Retinal pigment epithelial cell (primary cell): ENCODE measurements at places on chromosomes 1 and 21.

- DNase-seq, result no peak
Observed at GRCh38 chr1:111218701-111219556, 8.6 kb upstream of the CHI3L2 start.

- DNase-seq, result no peak
Observed at GRCh38 chr1:27428316-27429028, 36.0 kb downstream of the GPR3 start.

DNA sequence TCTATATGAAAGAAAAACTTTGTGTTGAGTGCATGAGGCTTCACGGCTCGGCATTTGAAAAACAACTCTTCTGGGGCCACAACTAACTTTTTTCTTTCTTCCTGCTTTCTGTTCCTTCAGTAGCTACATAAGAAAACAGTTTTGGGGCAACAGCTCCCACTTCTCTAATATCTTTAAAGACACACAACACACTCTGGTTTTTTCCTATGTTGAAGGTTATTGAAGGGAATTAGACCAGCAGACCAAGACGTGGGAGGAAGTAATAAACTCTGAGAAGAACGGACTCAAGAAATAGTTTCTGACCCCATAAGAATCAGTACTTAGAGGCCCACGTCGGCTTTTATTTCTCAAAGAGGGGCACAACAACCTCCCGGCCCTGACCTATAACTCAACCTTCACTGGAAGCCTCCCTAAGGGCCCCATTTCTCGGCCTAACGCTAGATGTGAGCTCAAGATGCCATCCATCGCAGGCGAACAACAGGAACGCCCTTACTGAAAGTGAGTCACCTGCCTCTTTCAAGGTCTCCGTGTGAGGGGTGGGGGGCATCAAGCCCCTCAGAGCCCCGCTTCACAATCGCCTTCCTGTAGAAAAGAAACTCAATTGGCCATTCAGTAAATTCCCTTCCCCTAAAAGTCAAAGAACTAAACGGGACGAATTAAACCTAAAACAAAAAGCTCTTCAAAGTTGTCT, 844 bp downstream of the ZMYM6 start:
- no peak for DNase-seq

DNA sequence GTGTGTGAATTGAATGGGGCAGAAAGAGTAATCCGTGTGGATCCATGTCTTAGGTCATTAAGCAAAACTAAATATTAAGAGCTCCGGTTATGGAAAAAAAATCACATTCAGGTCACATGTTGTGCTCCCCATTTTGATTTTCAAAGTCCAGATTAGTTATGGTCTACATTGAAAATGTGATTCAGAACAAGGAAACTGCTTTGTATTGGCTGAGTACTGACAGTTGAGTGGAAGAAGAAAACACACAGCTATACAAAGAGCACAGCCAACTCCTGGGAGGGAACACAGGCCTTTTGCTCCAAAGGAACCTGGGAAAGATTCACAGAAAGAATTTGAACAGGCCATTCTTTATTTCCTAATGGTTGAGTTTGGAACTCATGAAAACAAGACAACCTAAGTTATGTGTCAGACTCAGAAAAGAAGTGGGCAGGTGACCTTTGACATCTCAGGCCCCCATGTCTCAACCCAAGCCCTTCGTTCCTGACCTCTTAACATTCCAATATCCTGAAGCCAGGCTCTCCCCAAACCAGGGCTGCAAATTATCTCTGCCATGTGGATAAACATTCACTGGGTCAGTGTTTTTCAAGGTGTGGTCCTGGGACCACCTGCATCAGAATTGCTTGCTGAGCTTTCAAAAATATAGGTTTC, 159.3 kb upstream of the LMO4 start:
- no peak for DNase-seq

DNA sequence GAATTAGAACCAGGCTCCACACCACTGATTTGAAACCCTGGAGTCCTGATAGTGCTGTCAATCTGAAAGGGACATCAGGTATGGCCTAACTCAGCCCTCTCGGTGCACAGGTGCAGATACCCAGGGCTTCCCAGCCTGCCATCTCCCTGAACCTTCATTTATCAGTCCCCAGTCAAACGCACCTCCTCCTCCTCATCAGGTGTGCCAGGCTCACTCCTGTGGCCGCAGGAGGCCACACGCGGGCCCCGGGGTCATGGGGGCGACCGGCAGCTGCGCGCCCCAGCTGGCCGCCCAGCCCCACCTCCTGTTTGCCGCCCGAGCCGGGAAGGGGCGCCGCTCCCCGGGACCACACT, 572 bp downstream of the FUCA1 start:
- no peak for DNase-seq

- no peak for DNase-seq
Observed at GRCh38 chr1:41895552-41895951, 23.2 kb downstream of the HIVEP3 start.

DNA sequence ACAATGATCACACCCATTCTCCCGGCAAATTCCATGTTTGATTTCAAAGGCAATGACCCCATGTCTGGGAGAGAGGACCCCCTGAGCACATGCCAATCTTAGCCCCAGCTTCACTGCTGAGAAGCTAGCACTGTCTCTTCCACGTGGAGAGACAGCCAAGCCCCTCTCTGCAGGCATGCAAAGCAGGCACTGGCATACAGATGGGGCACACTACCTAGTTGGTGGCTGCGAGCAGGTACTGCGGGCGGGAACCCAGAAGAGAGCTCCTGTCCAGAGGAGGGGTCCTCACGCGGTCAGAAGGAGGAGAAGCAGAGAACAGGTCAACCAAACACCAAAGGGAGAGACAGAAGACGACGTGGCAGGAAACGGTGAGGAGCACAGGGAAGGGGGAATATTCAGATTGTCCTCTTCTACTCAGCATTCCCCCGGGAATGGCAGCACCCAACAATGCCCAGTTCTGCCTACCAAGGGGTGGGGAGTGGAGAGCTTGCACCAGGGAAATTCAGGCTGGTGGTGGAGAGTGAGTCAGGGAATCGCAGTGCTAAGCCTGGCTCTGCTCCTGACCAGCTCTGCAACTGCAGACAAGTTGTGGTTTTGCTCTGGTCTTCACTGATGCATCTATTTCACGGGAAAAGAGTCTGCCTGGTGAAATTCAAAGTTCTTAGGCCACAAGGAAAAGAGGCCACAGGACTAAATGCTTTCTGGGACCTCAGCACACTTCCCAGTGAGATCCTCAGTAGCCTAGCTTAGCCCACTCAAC, 48.1 kb upstream of the GOLT1A start:
- DNase-seq, result no peak

GRCh38 chr1:247054992-247055415, 23.6 kb downstream of the ZNF670 start:
- no peak for DNase-seq

GRCh38 chr1:78373676-78374075, 117.1 kb upstream of the PTGFR start:
- DNase-seq, result peak; percentile 43

- no peak for DNase-seq
Observed at GRCh38 chr21:16509476-16509875, 779.7 kb downstream of the USP25 start.

GRCh38 chr1:222786121-222786520, 28.7 kb upstream of the DISP1 start:
- no peak for DNase-seq

- no peak for DNase-seq
Observed at GRCh38 chr1:239617731-239618130, 231.4 kb downstream of the CHRM3 start.

- DNase-seq, result no peak
Observed at GRCh38 chr21:42468491-42469131, 27.4 kb downstream of the RSPH1 start.

- no peak for DNase-seq
Observed at GRCh38 chr1:109649491-109649914, 6.4 kb upstream of the GSTM4 start.

DNA sequence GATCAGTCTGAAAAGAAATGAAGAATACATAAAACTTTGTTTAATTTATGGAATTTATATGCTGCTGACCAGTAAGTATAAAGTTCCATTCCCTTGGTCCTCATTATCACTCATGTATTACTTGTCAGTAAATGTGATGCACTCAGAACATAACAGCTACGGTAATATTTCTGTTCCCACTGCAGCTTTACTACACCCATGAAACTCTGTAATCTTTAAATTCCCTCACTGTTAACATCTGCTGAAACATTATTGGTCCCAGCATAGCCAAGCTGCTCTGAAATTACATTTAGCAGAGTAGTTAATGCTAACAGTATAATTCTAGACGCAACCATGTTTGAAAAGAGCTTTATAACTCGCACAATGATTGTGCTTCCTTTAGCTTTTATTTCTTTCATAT, 238.4 kb downstream of the GPATCH2 start:
- no peak for DNase-seq

GRCh38 chr1:8011923-8012858, 13.9 kb downstream of the ERRFI1 start:
- DNase-seq, result no peak

- no peak for DNase-seq
Observed at GRCh38 chr1:39404876-39405275, 86.6 kb upstream of the BMP8A start.

GRCh38 chr1:19858893-19859292, 23.3 kb upstream of the OTUD3 start:
- DNase-seq, result no peak

- no peak for DNase-seq
Observed at GRCh38 chr1:22290157-22290556, 147.3 kb upstream of the WNT4 start.

DNA sequence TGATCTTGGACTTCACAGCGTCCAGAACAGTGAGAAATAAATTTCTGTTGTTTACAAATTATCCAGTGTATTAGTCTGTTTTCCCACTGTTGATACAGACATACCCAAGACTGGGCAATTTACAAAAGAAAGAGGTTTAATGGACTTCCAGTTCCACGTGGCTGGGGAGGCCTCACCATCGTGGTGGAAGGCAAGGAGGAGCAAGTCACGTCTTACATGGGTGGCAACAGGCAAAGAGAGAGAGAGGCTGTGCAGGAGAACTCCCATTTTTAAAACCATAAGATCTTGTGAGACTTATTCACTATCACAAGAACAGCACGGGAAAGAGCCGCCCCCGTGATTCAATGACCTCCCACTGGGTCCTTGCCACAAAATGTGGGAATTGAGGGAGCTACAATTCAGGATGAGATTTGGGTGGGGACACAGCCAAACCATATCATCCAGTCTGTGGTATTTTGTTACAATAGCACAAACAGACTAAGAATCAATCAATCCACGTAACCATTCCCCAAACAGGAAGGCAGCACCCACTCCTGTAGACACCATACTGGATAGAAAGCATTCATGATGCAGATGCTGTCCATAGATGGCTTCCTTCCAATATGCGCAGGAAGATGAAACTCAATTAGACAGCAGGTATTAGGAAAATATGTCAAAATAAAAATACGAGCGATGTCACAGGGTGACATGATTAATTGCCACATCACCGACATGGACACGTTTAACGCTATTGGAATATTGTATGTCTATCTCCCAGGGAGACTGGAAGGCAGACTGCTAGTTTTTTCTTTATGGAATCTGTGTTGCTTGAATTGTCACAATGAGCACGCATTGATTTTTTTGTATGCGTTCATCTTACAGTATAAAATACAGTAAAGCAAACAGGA, 22.8 kb downstream of the ECE1 start:
- DNase-seq, result no peak

GRCh38 chr1:172608098-172608601, 50.8 kb upstream of the FASLG start:
- no peak for DNase-seq

DNA sequence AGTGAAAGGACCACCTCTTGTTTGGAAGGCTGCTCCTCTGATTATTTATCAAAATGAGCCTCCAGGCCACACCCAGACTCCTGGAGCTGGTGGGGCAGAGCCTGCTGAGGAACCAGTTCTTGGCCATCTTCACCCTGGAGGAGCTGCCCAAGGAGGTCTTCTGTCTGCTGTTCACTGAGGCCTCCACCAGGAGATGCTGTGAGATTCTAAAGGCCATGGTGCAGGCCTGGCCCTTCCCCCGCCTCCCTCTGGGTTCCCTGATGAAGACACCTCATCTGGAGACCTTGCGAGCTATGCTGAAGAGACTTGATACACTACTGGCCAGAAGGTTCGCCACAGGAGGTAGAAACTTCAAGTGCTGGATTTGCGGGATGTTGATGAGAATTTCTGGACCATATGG, 61.7 kb upstream of the GJA8 start:
- DNase-seq, result no peak

GRCh38 chr1:76330991-76331603, 256.6 kb downstream of the ST6GALNAC3 start:
- no peak for DNase-seq

DNA sequence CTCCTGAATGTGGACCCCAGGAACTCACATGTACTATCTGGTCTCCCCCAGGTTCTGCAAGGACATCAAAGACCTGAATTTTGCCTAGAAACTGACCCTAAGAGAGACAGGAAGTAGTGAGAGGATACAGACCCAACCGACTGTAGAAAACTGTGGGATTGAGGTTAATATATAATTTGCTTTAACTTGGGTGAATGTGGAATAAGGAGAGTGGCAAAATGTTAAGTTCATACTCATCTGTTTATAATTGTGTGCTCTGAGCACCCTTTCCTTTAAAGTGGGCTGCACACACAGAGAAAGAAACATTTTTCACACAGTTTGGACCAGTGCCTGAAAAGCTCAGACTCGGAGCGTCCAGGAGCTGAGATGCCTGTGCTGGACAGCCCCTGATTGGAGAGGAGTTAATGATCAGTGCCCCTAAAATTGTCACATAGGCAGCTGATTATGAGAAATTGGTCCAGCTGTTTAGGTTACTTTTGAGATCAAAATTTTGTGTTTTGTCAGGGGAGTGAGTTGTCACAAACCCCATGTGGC, 37.2 kb downstream of the ROR1 start:
- no peak for DNase-seq

GRCh38 chr1:160823296-160823695, 27.3 kb downstream of the LY9 start:
- DNase-seq, result no peak

DNA sequence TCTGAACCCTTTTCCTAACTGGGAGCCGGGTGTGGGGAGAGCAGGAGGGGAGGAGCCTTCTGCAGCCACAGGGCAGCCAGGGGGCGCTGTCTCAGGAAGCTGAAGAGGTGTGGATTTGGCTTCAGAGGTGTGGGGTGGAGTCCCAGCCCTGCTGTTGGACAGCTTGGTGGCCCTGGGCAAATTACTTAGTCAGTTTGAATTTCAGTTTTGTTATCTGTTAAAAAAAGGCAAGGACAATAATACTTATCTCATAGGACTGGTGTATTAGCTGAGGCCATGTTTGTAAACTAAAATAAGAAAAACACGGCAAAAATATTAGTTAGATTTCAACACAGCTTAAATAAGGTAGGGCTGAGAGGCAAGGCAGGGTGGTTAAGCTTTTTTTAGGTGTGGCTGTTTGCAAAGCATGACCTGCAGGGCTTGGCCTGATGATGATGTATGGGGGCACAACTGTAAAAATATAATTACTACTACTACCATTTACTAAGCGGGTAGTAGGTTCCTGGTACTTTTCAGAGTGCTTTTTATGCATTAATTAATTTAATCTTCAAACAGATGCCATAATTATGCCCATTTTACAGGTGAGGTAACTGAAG, 111.8 kb downstream of the PLXNA2 start:
- DNase-seq, result no peak

- no peak for DNase-seq
Observed at GRCh38 chr1:79791488-79792218, 785.1 kb upstream of the ADGRL4 start.

- no peak for DNase-seq
Observed at GRCh38 chr1:238562341-238562740, 671.6 kb upstream of the ZP4 start.
